ENCODE measurements at places on chromosomes 2 and 18.

- DNase-seq = no peak
These were observed 32.5 kb upstream of the REG3G start for GRCh38 chr2:78992807-78993517.

DNA sequence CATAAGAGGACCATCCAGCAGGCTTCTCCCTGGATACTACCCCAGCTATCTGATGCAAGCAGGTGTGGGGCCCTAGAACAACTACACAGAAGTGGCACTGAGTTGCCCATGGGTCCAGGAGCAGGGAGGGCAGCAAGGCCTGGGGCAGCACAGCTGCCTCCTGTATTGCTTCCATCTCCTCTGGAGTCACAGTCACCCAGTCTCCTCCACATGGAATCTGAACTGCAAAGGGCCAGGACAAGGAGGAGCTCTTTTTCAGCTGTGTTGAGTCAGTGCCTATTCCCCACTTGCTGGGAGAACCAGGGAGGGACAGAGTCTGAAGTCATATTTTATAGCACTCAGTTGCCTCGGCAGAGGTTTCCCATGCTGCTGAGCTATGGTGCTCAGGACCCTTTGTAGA lies 67.9 kb upstream of the ALPP start:
- no peak for DNase-seq

DNA sequence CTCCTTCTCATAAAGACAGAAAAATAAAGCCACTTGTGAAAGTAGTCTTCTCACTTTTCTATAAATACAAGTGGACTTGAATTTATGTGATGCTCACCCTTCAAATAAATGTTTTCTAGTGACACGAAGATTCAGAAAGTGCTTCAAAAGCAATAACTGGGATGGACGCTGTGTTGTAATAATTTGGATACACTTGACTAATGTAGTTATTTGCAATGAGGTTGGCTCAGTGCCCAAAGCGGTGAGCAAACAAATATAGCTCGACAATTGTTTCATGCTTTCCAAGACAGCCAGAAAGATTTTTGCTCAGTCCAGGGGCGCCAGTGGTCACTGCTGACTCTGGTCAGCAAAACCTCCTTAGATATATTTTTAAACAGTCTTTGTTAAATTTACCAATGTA lies 278.6 kb upstream of the KLHL14 start:
- DNase-seq = no peak

DNA sequence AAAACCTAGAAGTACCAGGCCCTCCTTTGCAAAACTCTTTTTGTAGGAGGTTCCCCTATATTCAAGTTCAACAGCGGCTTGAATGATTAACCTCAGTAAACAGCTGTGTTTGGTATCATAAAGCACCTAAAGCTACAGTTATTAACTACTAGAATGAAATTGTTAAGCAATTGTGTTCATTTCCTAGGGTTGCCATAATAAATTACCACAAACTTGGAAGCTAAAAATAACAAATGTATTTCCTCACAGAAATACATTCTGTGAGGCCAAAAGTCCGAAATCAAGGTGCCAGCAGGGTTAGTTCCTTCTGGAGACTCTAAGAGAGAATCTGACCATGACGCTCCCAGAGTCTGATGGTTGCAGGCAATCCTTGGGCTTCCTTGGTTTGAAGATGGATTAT lies 202.1 kb upstream of the ACVR2A start:
- DNase-seq = no peak

DNA sequence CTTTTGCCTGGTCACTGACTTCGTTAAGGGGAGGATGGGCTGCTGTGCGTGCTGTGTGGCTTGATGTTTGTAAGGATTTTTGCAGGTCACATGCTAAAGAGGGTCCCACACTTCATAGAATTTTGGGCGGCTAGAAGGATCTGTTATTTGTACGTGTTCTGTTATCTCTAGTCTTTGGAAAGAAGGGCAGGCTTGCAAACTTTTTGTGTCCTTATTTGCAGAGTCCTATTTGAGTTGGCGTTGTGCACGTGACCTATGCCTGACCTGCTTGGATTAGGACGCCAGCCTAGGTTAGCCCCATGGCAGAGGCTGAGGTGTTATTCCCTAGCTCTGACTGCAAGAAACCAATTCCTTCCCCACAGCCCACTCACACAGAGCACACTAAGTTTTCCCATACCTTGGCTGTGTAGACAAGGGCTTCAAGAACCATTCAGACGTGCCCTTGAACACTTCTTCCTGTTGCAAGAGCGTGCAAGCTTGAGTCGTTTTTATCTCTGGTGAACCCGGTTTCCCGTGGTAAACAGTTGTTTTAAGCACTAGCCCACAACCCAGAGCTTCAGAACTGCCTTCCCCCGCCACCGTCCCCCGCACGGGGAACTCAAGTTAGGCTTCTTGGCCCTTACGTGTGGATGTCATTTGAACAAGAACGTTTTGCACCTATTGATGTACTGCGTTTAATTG lies 94.6 kb downstream of the LDLRAD4 start:
- peak; percentile 93 for DNase-seq

DNA sequence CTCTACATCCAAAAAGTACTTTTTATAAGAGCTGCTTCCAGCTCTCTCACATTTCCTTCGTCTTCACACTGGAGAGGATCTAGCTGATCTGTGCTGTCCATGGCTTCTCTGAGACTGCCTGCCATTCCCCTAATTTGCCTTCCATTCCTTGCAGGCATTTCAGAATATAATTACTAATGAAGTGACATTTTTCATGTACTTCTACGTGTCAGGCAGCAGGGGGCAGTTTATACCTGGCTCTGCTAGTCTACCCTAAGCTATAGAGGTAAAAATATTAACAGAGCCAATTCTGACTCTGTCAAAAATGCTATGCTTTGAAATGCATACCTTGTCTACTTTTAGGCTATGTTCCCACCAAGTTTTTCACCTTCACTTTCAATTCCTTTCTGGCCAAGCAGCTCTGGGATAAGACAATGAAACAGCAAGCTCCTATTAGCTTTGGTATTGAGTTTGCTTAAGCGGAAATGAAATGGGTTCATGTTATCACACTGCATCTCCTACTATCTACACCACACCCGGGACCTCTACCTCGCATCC lies 81.9 kb downstream of the MEP1B start:
- peak; percentile 64 for DNase-seq

DNA sequence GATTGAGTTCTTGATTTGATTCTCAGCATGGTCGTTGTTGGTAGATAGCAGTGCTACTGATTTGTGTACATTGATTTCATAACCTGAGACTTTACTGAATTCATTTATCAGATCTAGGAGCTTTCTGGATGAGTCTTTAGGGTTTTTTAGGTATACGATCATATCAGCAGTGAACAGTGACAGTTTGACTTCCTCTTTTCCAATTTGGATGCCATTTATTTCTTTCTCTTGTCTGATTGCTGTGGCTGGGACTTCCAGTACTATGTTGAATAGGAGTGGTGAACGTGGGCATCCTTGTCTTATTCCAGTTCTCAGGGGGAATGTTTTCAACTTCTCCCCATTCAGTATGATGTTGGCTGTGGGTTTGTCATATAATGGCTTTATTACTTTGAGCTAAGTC lies 27.9 kb upstream of the CXCR2 start:
- peak; percentile 37 for DNase-seq

DNA sequence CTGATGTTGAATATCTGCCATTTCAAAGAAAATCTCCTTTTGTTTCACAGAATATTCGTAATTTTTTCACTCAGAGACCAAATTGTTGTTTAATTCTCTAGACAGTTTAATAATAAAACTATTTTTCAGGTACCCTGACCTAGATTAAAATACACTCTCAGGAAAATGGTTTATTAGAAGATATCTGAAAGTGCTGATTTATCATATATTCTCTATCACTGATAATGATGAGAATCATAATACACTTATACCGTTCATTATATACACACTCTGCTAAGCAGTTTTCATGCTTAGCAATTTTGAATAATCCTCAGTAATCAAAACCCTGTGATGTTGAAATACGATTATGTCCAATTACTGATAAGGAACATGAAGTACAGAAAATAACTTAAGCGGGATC lies 772.9 kb upstream of the CRIM1 start:
- no peak for DNase-seq

DNA sequence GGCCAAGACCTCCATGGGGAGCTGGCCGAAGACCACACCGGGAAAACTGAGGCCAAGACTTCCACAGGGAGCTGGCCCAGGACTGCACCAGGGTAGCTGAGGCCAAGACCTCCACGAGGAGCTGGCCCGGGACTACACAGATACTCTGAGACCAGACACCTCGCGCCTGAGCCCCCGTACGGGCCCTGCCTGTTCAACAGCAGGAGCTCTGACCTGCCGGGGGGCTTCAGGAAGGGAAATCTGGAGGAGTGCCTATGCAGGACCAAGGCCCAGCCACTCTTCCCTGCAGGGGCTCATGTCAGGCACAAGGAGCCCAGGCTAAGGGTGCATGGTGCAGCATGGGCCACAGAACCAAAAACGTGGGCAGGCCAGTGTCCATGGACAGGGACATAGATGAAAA lies 151.6 kb downstream of the TMEM18 start:
- no peak for DNase-seq

GRCh38 chr18:55314615-55315237 lies 273.3 kb downstream of the TCF4 start:
- DNase-seq = no peak

- DNase-seq = no peak
These were observed 13.0 kb downstream of the ATIC start for GRCh38 chr2:215324811-215325210.

- DNase-seq = no peak
These were observed 319.3 kb upstream of the UBE2E3 start for GRCh38 chr2:180660881-180661685.

GRCh38 chr2:224412141-224413015 lies 10.5 kb upstream of the FAM124B start:
- no peak for DNase-seq

DNA sequence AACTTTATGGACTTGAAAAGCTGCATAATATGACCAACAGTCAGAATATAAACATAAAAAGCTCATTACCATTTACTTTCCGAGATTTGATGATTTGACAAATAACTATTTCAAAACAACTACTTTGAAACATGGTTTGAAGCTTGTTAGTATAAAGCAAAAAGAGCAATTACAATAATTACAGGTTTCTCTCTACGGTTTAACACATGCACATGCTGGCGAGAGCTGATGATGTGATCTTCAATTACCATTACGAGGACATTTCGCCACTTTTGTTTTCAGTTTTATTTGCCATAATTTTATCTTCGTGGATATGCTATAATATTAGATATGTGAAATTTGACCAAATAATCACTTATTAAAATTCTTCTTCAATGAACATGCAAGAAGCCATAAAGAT lies 270.1 kb downstream of the TCF4 start:
- DNase-seq = no peak

- peak; percentile 11 for DNase-seq
These were observed 1.5 kb downstream of the ERBB4 start for GRCh38 chr2:212536817-212537725.

DNA sequence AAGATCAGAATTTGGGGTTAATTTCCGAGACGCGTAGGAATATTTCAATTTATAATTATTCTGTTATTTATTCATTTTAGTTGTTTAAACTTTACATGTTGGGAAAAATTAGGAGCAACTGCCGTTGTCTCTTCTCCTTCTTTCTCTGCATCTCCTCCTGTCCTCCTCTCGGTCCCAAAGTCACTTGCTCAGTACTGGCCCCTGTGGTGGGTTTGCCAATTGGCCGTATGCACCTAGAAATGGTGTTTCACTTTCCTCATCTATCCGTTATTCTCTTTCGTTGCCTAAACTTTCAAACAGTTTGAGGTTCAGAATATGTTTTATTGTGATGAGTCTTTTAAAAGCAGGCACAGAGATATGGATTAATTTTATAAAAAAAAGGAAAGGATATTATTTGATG lies 517.9 kb downstream of the PLCL1 start:
- DNase-seq = peak; percentile 14

DNA sequence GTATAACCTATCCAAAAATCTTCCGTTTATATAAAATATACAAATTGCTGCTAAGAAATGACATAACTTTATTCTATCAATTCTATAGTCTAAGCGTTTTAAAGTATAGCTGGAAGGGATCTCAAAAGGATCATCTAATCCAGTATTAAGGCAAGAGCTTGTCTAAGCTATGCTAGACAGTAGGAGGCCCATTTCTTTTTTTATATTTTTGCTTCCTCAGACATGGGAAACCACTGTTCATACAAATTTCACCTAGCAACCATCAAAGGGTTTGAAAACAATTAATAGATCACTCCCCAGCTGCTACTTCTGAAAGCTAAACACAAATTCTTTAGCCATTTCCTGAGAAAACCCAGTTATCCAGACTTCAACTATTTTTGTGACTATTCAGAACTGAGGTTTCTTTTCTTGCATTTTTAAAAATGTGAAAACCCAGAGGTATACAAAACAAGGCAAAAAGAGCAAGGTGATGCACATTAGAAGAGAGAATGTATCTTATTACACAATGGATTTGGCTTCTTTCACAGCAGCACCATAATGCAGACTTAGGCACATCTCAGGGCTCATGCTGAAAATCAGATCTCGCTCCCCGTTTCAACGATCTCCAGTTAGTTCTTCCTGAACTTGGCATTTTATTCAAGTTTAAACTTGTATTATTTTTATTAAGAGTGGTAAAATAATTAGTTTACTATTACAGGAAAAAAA lies 274.4 kb downstream of the LRP1B start:
- no peak for DNase-seq

DNA sequence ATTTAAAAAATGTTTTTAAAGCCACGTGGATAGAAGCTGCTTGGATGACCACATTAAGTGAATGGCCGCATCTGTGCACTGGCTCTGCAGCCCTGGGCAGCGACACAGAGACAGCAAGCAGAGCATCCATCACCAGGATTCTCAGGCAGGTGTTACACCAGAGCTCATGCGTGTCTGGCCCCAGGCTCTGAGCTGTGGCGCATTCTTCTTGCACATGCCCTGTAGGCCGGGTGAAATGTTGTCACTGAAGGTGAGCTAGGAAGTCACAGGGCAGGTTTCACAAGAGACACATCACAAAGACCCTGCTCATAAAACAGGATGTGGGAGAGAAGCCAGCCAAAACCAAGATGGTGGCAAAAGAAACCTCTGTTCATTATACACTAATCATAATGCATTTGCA lies 8.4 kb upstream of the PXDN start:
- DNase-seq = no peak

DNA sequence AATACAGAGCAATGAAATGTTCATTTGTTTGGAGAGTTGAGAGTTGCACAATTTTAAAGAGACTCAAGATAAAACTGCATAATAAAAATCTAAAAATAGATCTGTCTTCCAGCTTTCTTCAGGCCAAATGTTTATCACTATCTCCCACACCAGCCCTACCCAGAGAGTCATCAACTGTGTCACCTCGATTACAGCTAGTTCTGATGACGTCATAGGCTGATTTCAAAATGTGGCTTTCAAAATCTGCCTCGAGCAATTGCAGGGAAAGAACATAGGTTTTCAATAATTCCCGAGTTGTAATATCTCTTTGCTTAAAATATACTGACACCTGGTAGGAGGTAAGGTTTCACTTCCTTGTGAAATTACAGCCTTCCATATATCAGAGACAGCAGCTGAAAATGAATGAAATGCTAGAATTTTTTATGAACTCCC lies 677.6 kb upstream of the ID2 start:
- DNase-seq = peak; percentile 89

DNA sequence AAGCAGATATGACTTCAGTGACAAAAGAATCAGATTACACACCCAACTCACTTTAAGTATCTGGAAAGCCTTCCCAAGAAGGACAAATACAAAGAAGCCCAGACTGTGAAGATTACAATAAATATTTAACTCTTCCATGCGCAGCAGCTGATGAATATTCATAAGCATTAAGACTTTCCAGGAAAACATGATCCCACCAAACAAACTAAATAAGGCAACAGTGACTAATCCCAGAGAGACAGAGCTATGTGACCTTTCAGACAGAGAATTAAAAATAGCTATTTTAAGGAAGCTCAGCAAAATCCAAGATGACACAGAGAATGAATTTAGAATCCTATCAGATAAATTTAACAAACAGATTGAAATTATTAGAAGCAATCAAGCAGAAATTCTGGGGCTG lies 108.2 kb upstream of the UBE2E3 start:
- DNase-seq = no peak

Measured in hematopoietic multipotent progenitor cell treated with erythropoietin and hydrocortisone succinate and interleukin-3 and kit ligand, for 4 days (in vitro differentiated cells).